ENCODE measurements at places on chromosomes 12 and 14.

- no peak for DNase-seq
Observed at GRCh38 chr12:23546756-23547155, 402.7 kb downstream of the SOX5 start.

- DNase-seq: no peak
Observed at GRCh38 chr14:79298373-79298772, 912.9 kb downstream of the DIO2 start.

DNA sequence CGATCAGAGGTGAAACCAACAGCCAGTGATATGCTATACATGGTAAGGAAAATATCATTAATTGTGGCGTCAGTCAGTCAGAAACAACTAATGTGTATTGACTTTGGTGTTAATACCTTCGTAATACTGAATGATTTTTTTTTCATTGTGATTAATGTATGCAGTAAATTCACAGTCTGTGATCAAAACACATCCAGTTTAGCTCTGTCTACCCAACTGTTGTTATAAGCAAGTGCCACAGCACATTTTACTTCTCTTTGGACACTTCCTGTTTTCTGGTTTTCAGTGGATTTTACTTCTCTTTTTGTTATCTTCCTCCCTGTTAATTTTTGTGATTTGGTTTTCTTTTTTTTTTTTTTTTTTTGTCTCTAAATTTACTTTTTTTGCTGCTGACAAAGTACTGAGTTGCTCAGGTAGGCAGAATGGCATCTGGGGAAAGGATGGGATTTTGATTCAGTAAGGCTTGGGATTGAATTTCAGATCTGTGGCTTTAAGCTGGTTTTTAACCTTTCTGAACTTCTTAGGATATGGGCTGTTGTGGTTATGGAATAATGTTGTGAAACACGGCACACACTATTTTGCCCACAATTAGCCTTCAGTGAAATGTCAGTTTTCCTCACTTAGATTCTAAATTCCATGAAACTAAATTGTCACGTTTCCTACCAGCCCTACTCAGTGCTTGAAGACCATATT lies 604 bp downstream of the GLIPR1 start:
- DNase-seq: no peak

DNA sequence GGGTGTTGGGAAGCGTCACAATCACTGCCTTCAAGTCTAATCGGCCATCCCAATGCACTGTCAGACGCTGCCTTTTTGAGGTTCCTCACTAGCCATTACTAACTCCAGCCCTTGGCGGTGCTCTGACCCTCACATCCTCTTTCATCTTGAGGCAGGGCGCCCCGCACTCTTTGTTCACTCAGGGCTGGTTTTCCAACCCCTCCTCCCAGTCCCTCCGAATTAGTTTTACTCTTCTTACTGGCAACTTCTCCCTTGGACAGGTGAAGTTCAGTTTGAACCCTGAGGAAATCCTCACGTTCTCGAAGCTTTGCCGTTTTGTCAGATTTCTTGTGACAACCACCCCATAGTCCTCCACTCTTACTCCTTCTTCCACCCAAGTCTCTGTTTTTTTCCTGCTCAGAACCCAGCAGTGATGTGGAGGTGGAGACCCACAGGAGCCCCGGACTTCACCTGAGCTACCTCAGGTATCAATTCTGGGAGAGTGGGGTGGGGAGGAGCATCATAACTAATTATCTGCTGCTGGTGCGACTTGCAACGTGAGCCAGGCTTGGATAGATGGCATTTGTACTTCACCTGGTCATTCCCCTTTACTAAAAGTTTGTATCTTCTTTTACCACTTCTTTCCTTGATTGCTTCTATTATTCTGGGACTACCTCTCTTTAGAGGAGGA lies 757 bp downstream of the ZC3H10 start:
- DNase-seq: no peak
